ENCODE measurements at places on chromosomes 4 and X.

DNA sequence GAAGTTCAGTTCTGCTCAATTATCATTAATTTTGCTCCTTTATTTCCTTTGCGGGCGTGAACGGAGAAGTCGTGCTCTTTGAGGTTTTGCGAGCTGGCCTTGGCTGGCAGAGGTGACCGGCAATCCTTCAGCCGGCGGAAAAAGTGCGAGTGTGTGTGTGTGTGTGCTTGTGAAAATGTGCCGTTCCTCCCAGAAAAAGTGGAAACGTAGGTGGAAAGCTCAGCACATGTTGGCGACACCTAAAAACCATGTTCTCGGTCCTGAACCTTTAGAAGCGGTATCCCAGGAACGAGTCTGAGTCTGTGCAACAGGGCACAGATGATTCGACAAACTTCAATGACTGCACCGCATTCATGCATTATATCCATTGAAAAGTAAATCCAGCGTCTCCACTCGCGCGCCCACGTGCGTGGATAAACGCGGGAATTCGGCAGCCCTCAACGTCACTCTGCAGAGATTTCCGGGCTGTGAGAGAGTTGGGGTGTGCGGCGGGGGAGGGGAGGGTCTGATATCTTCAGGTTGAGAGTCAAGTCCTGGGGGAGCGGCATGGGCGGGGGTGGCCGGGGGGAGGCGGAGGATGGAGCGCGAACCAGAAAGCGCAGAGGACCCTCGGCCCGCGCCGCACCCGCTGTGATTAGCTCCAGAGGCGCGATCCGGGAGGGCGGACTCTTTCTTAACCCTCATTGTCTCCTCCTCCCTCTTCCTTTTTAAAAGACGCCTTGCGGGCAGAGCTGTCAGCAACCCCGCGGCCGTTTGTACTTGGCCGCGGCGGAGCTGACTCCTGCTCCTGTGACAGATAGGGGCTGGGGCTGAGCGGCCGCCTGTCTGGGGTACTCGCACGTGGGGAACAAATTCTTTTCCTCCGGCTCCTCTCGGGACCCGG lies at the start of gene SHISA3:
Gene SHISA3, plus strand, starts transcription at position 737 of the 883 bp plus-strand sequence. CDS start 569 bp downstream, outside the sequence.
- peak; percentile 58 for DNase-seq

- DNase-seq: no peak
Measured at GRCh38 chr4:152095701-152096070, 334.9 kb upstream of the GATB start.

GRCh38 chrX:29488919-29489318 lies 726.4 kb upstream of the MAGEB2 start:
- DNase-seq: no peak

GRCh38 chr4:37605843-37606565 lies 80.2 kb downstream of the RELL1 start:
- no peak for DNase-seq

GRCh38 chr4:182921608-182922007 lies 4.4 kb upstream of the DCTD start:
- DNase-seq: no peak

- no peak for DNase-seq
Measured at GRCh38 chr4:3263053-3263875, 14.3 kb downstream of the MSANTD1 start.

- no peak for DNase-seq
Measured at GRCh38 chr4:148515248-148515647, 73.0 kb upstream of the NR3C2 start.

GRCh38 chr4:1239141-1239949 lies 9.6 kb downstream of the CTBP1 start:
- no peak for DNase-seq

- no peak for DNase-seq
Measured at GRCh38 chr4:111610681-111611080, 534.6 kb upstream of the FAM241A start.

DNA sequence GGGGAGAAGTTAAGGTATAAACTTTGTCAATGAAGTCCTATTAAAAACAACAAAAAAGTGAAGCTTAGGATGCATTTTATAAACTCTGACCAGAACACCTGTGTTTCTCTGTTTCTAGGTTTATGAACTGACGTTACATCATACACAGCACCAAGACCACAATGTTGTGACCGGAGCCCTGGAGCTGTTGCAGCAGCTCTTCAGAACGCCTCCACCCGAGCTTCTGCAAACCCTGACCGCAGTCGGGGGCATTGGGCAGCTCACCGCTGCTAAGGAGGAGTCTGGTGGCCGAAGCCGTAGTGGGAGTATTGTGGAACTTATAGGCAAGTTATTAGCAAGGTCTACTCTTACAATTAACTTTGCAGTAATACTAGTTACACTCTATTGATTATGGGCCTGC lies 46.6 kb downstream of the HTT start:
- DNase-seq: no peak

- DNase-seq: peak; percentile 50
Measured at GRCh38 chr4:142549726-142550463, 296.2 kb downstream of the INPP4B start.

DNA sequence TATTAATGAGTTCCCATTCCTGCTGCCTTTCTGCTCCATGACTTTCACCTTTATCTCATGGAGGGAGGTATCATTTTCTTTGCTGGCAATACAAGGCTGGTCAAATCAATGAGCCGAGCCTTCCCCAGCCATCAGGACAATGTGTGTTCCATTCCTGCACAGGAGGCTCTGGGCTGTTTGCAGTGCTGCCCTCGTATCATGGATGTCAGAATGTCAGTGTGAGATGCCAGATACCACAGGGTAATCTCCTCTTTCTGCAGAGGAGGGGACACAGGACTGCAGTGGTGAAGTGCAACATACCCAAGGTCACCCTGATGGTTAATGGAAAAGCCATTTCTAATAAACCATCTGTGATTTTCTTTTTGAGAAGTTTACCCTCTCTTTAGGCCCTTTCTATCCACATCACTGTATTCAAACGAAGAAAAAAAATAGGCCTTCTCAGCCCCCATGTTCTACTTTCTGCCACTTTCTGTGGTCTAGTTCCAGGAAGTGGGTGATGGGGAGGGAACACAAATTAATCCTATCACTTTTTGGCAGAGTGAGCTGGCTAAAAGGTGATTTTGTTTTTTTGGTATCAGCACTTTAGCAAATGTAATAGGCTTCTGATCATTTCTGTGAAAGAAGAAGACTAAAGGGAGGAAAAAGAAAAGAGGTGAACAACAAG lies 490.2 kb upstream of the BOD1L1 start:
- peak; percentile 3 for DNase-seq

GRCh38 chr4:2303121-2303685 lies 41.3 kb upstream of the MXD4 start:
- no peak for DNase-seq

- DNase-seq: no peak
Measured at GRCh38 chr4:54588404-54588803, 69.4 kb upstream of the KIT start.

DNA sequence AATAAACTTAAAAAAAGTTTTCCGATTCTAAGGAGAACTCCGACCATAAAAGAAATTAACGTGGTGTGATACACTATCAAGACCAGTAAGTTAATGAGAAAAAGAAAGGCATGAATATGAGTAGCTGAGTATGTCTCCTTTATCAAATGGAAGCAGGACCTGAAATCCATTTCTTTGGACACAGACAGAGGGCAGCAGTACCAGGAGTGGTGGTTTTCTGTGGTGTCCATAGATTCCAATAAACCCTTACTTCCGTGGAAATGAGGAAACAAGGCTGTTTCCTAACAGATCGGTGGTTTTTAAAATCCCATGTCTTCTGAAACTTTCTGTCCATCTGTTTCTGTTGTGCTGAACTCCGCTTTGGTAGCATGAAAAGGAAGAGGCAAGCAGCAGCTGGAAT lies 128.5 kb upstream of the TSPAN5 start:
- DNase-seq: no peak

- no peak for DNase-seq
Measured at GRCh38 chr4:145635630-145636029, 16.4 kb downstream of the MMAA start.

- peak; percentile 63 for DNase-seq
Measured at GRCh38 chr4:162497564-162498167, 333.9 kb upstream of the FSTL5 start.

Measured in hematopoietic multipotent progenitor cell (in vitro differentiated cells).